ENCODE measurements at places on chromosomes 3 and 15.

- DNase-seq, result no peak
Measured at GRCh38 chr3:4207672-4208071, 95.5 kb upstream of the SETMAR start.

DNA sequence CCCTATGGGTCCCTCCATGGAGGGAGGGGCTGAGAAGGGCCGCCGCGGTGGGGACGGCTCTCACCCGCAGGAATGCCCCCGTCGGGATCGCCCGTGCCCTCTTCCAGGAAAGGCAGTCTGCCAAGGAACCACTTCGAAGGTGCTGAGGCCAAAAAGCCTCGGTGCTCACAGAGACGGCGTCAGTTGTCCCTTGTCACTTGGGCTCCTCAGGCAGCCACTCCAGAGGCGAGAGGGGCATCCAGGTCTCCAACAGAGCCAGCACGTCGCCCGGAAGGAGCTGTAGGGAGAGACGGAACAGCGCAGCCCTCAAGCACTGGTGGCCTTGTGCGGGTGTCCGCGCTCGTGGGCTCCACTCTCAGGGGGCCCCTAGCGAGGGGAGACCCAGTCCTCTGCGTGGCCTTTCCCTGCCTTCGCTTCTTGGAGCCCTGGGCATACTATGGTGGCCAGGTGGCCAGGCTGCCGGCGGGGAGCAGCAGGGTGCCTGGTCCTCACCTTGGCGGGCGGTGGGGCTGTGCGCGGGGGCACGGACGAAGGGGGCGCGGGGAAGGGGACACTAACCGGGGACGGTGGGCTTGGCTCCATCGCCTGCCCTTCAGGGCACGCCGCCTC, 994 bp downstream of the MESP1 start:
- peak; percentile 4 for DNase-seq

DNA sequence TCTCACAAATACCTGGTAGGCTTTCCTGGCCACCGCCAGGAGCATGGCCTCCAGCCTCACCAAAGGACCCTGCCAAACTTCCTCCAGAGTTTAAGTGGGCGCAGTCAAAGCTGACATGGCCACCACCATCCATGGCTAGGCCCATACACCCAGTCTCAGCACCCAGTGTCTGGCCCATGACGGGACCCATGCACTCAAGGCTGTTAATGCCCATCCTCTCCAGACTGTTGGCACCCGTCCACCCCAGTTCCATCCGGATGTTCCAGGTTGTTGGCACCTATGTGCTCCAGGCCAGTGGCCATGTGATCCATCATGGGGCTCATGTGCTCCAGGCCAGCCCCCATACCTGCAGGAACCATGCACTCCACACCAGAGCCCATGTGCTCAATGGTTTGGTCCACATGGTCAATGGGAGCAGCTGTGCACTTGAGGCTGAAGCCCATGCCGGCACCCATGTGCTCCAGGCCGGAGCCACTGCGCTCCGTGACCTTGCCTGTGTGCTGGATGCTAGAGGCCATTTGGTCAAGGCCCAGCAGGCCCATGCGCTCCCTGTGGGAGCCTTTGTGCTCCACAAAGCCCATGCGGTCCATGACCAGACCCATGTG, 20.4 kb downstream of the CTDSPL2 start:
- no peak for DNase-seq

- DNase-seq, result no peak
Measured at GRCh38 chr3:136950623-136951022, 7.2 kb upstream of the IL20RB start.

GRCh38 chr15:56824175-56824574, 90.9 kb upstream of the ZNF280D start:
- DNase-seq, result no peak

- no peak for DNase-seq
Measured at GRCh38 chr3:169161011-169161410, 502.5 kb downstream of the MECOM start.

Measured in stimulated activated CD4-positive, alpha-beta T cell treated with anti-CD3 and anti-CD28 coated beads, TNF-alpha, amount 100 ng/mL, for 48 hours (primary cell).